Stimulated activated CD8-positive, alpha-beta memory T cell treated with anti-CD3 and anti-CD28 coated beads, Interleukin-15, amount 100 ng/mL, for 24 hours (primary cell): ENCODE measurements at places on chromosomes 2 and 18.

DNA sequence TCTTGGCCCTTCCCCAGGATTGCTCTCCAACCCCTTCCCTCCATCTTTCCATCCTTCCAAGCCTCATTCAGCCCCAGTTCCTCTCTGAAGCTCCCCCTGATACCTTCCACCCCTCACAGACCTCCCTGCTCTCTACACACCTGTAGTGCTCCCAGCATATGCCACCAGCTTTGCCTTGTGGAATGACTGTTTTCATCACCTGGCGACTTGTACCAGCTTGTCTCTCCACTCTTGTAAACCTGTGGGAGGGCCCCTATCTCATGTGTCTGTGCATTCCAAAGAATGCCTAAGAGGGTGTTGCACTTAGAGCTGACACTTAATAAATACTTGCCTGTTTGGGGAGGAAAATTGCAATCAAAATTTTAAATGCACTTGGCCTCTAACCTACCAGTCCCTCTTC is 198.7 kb downstream of the BCL11A start:
- DNase-seq: no peak

GRCh38 chr2:104051766-104052165 is 802.1 kb upstream of the POU3F3 start:
- DNase-seq: no peak

- no peak for DNase-seq
These were observed 19.8 kb downstream of the CCT7 start for GRCh38 chr2:73253901-73254300.

- no peak for DNase-seq
These were observed 772.2 kb downstream of the SUCLG1 start for GRCh38 chr2:83686863-83687262.

DNA sequence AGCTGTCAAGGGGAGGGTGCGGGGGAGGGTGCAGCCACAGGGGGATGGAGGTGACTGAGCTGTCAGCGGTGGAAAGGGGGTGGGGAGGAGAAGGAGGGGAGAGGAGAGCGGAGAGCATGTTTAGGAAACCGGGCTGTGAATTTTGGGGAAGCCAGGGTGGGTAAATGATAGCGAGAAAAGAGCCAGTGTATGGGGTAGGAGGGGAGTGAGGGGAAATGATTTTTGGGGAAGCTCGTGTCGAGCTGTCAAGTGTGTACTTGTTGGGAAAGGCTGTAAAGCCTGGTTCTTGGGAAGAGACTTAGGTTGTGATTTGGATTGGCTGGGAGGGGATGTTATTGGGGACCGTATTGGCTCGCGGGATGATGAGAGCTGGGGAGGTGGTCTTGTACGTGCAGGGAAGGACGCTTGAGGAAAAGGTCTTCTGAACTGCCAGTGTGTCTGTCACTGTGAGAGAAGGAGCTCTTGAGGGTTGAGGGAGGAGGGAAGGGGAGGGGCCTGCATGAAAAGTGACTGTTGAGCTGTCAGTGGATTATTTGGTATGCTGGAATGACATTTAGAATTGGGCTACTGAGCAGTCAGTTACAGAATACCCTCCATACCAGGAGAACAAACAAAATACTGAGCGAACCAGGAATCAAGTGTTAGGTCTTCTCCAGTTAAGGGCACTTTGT is 1.0 kb downstream of the UBR3 start:
- DNase-seq: no peak

DNA sequence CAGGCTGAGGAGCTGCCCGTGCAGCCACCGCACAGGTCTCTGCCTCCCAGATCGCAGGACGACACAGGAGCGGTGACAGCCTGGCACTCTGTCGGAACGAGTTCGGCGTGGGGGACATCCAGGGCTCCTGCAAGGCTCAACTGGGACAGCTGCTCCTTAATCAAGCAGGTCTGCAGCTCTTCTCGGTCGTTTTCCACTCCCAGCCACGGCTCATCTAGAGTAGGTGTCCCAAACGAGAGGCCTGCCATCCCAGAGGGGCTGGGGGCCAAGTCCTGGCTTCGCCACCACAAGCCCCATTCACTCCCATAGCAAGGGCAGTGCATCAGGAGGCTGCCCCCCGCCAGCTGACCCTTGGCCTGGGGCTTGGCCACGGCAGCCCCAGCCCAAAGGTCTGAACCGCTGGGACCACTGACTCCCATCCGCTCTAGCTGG is 22.5 kb downstream of the PASK start:
- no peak for DNase-seq

- no peak for DNase-seq
These were observed 14.5 kb downstream of the ARHGAP28 start for GRCh38 chr18:6743999-6744398.

GRCh38 chr2:124999906-125000305 is 974.8 kb downstream of the CNTNAP5 start:
- no peak for DNase-seq

GRCh38 chr2:2825516-2826208 is 494.6 kb upstream of the MYT1L start:
- DNase-seq: no peak

GRCh38 chr2:167942366-167943081 is 304.9 kb downstream of the STK39 start:
- DNase-seq: no peak

- no peak for DNase-seq
These were observed 355.2 kb upstream of the KCNJ3 start for GRCh38 chr2:154343282-154343681.
